ENCODE measurements at places on chromosomes 13 and 19.

- DNase-seq: no peak
Observed at GRCh38 chr13:19173752-19174151, 7.9 kb downstream of the TUBA3C start.

DNA sequence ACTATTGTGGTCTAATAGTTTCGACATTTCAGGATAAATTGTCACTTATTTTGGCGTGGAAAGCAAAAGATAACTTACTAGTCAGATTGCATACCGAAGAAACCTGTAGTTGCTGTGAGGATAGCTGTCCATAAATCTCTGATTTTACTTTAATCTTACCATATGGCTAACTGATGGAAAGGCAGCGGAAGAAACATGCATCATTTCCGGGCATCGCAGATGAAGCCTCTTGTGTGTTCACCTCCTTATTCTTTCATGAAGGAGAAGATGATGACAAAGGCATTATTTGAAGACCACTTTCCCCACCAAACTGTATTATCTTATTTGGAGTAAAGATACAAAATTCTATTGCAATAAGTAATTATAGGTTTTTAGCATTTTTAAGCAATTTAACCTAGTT is 763.6 kb upstream of the SLITRK6 start:
- no peak for DNase-seq

DNA sequence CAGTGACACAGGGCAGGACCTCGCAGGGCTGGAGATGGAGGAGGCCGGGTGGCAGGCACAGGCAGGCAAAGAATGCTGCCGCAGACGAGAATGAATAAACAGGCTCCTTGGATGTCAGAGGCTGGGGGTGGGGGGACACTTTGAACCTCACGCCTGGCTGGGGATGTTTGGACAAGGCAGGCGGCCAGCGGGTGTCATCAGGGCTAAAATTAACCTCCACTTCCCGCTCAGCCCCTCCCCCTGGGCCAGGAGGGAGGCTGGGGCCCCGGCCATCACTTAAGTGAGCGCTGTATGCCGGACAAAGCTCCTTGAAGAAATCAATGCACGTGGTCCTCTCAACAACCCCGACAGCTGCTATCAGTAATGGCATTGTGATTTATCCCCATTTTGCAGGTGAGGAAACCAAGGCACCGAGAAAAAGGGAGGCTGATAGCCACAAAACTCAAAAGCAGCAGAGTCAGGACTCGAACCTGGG is 10.3 kb upstream of the FUT5 start:
- peak; percentile 20 for DNase-seq

DNA sequence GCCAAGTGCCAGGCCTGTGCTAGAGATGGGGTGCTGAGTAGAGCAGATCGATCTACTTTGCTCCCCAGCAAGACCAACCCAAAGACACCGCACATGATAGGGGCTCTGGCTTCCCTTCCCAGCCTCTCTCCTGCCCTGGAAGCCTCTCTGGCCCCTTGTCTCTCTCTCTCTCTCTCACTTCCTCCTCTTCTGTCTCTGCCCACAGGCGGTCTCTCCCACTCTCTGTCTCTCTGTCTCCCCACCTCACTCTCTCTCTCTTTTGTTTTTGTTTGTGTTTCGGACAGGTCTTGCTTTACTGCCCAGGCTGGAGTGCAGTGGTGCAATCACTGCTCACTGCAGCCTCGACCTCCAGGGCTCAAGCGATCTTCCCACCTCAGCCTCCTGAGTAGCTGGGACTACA is 1.3 kb downstream of the SELENOV start:
- no peak for DNase-seq

DNA sequence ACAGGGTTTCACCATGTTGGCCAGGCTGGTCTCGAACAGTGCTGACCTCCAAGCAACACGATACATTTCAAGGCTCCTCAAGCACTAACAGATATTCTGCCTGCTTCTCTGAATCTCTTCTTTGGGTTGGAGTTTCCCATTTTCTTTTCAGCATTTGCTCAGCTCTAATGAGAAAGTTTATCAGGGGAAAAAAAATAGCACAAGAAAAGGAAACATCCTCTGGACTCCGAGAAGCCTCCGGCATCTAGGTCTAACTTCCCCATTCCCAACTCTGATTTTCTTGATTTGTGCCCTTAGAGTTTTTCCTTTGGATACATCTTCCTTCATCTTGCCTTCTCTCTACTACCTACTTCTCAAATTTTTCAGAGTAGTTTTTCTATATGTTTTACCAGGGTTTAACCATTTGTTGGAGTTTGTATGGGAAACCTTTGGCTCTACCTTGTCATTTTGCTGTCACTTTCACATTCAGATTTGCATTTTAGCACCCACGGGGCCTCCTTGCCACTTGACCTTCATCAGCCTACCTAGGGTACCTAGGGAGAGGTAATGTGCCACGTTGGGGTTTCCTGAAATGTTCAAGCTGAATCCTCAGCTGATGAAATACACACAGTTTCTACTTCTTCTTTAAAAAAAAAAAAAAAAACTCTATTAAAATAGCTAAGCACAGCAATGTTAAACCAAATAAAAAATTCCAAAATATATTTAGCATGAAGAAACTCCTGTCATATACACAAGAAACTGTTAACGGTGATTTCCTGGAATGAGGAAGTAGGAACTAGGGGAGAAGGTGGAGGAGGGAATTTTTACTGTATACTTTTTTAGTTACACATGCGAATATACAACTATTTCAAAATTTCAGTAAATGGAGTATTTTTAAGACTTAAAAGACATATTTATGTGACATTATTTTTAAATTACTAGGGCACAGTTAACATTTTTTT is 5.1 kb upstream of the USP12 start:
- DNase-seq: no peak

- DNase-seq: no peak
Observed at GRCh38 chr19:55247621-55248099, 11.2 kb downstream of the PPP6R1 start.

DNA sequence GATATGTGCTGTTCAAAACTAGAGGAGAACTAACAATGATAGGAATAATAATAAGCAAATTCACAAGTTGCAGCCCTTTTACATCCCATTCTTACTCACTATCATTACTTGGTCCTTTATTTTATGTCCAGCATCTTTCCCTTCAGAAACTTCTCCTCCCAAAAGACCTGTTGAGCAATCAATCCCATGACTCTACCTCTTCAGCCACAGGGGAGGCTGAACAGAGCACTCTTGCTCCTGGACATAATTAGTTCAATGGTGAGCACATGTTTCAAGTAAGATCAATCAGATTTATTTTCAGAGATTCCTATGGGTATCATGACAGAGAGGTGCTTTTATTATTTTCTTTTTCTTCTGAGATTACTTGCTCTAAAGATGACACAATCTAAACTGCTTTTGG is 260.0 kb downstream of the COG6 start:
- DNase-seq: no peak

- DNase-seq: no peak
Observed at GRCh38 chr13:48626077-48626449, 27.7 kb upstream of the CYSLTR2 start.

GRCh38 chr13:27500806-27501534 is 50.6 kb upstream of the MTIF3 start:
- DNase-seq: no peak
